NCI-H2081 (cell line): ENCODE measurements at places on chromosomes 3 and 15.

GRCh38 chr3:156516961-156517360, 38.0 kb downstream of the SSR3 start:
- no peak for DNase-seq

DNA sequence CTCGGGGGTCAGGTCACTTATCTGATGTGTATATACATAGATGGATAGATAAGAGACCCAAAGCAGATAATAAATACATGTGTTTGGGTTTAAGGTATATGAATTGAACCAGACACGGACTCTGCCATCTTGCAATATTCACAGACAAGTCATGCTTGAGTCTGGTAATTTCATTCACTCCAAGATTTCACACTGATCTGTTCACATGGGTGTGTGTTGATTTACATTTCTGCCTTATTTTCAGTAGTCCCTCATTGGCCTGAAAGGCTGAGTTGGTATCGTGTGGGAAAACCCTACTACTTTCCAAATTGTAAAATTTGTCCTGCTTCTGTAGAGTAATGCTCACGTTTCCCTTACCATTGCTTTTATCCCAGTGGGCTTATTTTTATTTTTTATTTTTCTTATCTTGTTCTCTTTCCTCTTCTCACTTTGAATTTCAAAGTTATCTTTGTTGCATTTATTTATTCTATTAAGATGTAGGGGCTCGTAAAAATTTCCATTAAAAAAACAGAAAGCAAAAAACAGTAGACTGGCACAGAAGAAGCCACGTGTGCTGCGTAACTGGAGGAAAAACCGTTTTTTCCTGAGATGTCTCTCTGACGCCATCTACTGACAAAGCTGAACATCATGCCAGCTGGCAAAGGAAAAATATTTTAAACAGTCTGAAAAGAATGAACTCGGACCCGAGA, 10.8 kb upstream of the MFSD1 start:
- peak; percentile 85 for DNase-seq

GRCh38 chr3:125005676-125006075, 50.1 kb downstream of the HEG1 start:
- DNase-seq, result no peak

DNA sequence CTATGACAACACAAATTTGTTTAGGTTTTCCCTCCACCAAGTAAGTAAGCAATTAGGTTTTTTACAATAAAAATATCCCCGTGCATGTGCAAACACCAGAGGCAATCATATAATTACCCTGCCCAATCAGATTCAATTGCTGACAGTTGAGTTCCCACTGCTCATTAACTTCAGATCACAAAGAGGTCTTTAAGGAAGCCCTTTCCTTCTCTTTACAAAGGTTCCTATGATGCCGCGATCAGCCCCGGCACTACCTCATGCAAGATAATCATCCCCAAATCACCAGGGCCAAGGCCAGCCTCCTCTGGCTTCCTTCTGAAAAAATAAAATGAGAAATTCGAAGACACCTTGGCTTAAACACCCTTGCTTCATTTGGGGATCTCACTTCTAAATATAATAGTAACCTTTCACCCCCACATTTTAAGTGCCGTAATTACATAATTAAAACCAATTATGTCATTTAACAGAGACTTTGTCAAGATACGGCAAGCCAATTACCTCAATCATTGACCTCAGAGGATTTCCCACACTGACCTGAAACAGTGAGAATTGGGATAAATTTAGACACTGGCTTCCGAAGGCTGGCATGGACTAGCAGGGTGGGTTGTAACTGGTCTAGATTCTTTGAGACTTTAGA, 121.3 kb upstream of the WNT5A start:
- peak; percentile 5 for DNase-seq

DNA sequence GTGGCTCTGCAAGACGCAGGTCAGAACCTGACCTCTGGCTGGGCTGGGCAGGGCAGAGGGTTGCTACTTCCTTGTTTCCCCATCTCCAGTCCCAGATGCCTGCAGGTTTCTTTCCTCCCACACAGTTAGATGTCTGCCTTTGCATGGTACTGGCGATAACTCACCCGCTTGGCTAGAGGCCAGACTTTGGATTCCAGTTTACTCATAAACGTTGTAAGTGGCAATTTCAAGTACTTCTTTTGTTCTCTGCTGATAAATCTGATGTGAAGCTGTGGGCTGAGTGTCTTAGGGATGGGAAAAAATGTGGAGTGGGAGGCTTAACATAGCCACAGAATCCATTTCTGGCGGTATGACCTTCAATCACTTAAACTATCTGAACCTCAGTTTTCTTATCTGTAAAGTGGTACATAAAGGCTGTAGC, 194.2 kb downstream of the EBLN2 start:
- DNase-seq, result peak; percentile 63

- DNase-seq, result no peak
These were observed 87.7 kb upstream of the ABHD17C start for GRCh38 chr15:80607287-80607980.

GRCh38 chr3:173630849-173631248, 233.3 kb downstream of the NLGN1 start:
- DNase-seq, result no peak

- no peak for DNase-seq
These were observed 1163.0 kb downstream of the SI start for GRCh38 chr3:163915280-163915679.

DNA sequence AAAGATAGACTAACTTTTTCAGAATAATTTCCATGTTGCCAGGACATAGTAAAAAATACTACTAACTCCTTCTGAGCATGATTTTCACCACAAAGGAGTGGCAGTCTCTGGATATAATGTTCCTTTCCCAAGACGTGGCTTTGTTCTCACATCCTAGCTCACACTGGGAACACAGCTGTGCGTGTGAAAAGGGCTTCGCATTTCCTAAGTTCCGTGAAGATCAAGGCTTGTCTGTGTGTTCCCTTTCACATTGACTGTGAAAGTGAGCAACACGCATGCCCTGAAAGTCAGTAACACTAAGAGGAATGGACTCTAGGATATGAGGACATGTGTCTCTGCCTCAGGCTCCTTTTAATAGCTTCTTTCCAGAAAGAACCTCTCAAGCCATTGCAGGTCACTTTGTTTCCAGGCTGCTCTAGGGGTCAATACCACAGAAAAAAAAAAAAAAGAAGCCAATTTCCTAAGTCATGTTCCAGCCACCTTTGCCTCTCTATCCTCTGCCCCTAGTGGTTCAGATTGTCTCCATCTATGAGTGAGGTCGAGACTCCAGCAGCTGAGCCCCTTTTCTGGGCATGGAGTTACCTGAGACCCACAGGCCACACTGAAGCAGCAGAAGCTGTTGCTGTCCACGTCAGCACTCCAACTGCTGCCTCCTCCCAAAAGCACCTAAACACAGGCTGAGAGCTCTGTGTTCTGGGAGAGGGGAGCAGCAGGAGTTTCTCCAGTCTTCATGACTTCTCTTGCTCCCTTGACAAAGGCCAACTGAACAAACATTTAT, 355.9 kb downstream of the RSL24D1 start:
- no peak for DNase-seq
